ENCODE measurements at places on chromosomes 3 and 15.

- DNase-seq: no peak
Observed at GRCh38 chr3:189834462-189834861, 203.3 kb downstream of the TP63 start.

- DNase-seq: no peak
Observed at GRCh38 chr3:159583662-159584061, 405.0 kb upstream of the IL12A start.

DNA sequence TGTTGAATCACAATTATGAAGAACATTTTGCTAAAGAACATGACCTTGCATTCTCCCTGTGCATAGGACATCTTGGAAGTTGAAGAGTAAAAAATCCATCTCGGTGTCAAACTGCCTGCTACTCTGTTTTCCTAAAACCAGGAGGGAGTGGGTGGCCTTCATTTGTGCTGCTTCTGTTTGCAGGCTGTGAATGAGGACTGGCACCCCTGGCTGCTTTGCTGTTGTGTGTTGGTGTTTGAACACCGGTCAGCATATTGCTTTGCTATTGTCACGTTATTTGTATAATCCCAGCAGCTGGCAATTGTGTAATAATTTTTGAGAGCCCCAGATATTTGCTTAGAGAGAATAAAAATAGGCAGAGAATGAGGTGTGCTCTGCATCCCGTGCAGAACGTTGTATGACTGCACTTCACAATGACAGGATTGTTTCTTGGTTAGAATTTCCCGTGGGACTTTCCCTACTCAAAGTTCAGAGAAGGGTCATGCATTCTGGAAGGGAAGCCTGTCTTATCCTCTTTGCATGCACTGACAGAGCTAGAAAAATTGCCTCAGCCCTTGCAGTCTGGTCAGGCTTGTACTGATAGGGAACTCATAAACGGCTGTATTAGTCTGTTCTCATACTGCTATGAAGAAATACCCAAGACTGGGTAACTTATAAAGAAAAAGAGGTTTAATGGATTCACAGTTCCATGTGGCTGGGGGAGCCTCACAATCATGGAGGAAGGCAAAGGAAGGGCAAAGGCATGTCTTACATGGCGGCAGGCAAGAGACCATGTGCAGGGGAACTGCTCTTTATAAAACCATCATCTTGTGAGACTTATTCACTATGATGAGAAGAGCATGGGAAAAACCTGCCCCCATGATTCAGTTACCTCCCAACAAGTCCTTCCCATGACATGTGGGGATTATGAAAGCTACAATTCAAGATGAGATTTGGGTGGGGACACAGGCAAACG, 16.3 kb downstream of the SV2B start:
- peak; percentile 59 for DNase-seq

DNA sequence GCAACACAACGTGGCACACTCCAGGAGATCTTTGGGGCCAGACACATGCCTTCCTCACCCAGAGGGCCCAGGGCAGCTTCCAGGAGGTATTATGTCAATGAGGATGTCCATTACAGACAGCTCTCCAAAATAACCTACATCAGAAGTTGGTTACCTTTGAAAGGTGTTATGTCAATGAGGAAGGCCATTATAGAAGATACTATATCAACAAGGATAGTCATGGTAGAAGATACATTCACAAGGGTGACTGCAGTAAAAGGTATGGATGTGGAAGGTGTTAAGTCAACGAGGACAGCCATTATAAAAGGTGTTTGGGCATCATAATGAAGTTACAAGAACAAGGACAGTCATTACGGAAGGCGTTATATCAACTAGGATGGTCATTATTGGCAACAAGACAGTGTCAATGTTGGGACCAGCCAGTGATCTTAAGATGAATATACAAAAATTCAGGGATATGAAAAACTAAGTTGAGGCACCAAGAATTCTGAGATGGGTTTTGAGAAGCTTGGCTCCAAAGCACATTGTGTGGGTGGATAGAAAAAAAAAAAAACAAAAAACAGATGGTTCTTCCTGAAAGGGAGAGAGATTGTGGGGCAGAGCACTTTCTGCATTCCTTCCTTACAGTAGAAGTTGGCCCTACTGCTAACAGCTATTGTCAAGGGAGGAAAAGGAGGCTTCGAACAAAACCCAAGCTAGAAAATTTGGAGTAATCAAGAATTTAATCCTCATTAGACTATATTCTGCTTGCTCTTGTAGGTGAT, 11.2 kb downstream of the CDCP1 start:
- no peak for DNase-seq

DNA sequence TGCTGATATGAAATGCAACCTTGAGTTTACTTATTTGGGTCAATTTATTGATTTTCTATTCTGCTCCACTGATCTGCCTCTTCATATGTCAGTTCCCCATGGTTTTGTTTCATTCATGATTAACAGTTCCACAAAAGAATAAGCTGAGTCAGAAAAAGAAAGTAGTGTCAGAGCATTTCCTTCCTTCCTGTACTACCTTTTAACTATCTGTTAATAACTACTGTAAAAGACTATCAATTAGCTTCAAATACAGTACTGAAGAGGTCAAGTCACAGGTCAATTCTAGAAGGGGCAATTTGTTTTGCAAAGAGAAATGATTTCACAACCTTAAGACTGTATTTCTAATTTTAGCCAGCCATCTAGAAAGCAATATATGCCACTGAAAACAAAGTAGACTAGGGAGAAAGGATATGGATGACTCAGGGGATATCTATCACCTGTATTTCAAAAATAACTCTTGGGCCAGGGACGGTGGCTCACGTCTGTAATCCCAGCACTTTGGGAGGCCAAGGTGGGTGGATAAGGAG, 129.5 kb downstream of the TFDP2 start:
- no peak for DNase-seq

- DNase-seq: peak; percentile 32
Observed at GRCh38 chr3:168248383-168249204, 152.9 kb upstream of the GOLIM4 start.

- no peak for DNase-seq
Observed at GRCh38 chr15:85929786-85930185, 135.1 kb upstream of the KLHL25 start.

DNA sequence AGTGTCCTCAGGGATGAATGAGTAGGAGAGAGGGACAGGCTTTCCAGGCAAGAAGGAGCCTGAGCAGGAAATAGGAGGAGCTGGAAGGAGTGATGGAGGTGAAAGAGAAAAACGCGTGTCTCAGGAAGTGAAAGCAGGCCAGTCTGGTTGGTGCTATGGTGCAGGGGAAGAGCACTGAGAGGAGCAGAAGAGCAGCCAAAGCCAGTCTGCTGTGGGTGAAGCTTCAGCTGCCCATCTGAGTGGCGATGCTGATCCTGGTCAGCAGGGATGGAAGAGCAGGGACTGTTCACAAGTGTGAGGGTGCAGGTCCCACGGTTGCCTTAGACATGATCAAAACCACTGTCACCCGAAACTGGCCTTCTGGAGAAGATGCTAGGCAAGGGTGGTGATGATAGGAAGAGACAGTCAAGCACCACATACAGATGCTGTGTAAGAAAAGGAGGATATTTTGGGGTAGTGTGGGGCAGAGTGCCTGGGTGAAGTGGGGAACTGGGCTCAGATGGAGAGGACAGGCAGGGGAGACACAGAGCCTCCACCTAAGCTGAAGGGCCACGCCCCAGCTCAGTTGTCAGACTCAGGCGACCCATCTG, 5.5 kb upstream of the KY start:
- no peak for DNase-seq

DNA sequence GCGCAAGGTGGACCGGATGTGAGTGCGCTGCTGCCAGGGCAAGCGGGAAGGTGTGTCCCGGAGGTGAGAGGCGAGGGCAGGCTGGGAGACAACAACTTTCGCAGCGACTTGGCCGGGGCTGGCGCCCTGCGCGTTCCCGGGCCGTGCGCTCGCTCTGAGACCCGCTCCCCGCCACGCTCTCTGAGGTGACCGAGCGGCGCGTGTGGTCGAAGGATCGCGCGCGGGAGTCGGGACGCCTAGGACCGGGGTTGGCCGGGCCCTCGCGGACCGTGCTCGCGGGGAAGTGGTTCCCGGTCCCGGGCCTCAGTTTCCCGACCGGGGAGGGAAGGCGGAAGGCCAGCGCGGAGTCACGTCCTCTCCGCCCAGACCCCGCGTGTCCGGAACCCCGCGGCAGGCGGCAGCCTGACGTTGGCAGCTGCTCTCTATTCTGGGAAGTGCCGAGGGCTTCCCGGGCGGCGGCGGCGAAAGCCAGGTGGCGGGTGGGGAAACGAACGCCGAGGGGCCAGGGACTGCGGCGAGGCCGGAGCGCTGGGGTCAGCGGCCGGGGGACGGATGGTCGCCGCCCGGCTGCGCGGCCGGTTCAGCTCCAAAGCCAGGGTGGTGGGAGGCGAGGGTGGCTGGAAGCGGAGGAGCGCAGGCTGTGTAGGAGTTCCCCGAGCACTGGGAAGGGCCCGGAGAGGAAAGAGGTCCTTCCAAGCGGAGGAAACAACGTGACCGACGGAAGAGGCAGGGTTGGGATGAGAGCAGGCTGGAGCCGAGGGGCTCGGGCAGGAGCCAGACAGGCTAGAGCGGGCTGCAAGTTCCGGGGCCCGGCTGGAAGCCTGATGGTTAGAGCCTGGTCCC, 1.0 kb upstream of the IGF2BP2 start:
- peak; percentile 47 for DNase-seq

GRCh38 chr3:143119974-143120715, 574 bp downstream of the CHST2 start:
- DNase-seq: peak; percentile 30

DNA sequence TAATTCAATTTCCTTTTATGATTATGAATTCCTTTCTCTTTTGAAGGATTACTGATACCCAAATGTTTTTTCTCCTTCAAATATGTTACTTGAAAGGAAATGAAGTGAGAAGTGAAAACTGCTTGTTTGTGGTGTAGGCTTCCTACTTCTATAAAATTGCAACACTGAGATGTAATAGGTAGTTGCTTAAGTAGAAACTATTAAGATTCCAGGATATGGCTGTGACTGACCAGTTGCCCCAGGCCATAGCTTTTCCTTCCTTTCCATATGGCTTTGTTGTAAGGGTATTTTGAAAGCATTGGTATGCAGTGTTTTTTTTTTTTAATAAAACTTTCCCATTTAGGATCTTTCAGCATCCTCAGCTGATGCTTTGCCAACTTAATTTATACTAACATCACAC, 28.5 kb downstream of the DNAJC13 start:
- DNase-seq: peak; percentile 84

DNA sequence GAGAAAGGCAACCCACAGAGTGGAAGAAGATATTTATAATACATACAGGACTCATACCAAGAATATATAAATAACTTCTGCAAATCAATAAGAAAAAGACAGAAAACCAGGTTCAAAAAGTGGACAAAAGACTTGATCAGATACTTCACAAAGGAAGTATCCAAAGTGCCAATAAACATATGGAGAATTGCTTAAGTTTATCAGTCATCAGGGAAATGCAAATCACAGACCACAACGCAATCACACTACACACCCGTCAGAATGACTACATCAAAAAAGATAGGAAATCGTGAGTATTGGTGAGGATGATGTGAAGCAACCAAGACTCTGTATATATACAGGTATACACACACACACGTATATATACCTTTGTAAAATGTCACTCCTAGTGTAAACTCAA, 180.6 kb downstream of the FAM43A start:
- peak; percentile 72 for DNase-seq

GRCh38 chr3:60339304-60339703, 911.9 kb downstream of the FHIT start:
- no peak for DNase-seq

GRCh38 chr3:67678665-67679064, 24.3 kb upstream of the SUCLG2 start:
- no peak for DNase-seq

DNA sequence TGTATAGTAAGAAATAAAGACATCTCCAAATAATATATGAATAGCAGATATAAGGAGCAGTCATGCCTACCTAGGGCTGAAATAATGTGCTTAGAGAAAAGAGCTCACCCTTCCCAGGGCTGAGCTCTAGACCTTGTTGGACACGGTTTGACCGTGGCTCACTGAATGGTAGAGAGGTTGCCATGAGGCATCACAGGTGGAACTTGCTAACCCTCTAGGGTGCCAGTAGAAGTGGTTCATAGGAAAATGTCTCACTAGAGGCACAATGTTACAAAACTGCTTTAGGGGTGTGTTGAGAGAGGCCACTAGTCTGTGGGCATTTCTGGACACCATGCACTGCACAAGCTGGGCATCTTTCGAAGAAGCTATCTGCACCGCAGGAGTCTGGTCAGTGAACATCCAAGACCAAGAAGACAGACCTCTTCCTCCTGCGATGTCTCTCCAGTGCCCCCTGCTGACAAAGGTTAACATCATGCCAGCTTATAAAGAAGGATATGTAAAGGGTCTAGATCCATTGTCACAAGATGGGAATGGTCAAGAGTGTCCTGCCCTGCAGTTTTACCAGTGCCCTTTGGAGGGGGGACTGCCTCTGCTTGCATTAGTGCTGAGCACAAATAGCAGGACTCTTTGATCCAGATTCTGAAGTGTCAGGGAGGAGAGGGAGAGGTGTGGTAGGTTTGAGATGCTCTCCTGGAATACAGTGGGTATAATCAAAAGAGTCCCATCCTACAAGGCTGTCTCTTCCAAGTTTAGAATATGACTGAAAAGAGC, 266.8 kb downstream of the ZNF385D start:
- peak; percentile 13 for DNase-seq

- no peak for DNase-seq
Observed at GRCh38 chr15:98823616-98824015, 175.3 kb downstream of the IGF1R start.

- no peak for DNase-seq
Observed at GRCh38 chr3:145079436-145079835, 1081.5 kb downstream of the PLOD2 start.

DNA sequence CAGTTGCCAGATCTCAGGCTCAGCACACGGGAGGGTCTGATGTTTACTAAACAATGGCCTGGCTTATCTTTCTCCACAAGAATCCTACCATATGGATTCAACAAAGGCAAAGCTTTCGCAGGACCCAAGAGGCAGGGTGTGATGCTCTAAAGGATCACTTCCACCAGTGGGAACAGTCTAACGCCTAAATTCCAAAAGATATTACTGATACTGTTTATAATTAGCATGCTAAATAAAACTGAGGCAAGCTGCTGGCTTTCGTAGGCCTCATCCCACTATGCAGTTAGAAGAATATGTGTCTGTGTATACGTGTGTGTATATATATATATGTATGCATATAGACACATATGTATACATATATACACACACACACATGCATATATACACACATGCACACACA, 22.3 kb downstream of the RORA start:
- DNase-seq: no peak

- DNase-seq: no peak
Observed at GRCh38 chr15:53000409-53000808, 210.3 kb upstream of the ONECUT1 start.

- no peak for DNase-seq
Observed at GRCh38 chr3:179551349-179552105, 11.2 kb upstream of the ACTL6A start.

DNA sequence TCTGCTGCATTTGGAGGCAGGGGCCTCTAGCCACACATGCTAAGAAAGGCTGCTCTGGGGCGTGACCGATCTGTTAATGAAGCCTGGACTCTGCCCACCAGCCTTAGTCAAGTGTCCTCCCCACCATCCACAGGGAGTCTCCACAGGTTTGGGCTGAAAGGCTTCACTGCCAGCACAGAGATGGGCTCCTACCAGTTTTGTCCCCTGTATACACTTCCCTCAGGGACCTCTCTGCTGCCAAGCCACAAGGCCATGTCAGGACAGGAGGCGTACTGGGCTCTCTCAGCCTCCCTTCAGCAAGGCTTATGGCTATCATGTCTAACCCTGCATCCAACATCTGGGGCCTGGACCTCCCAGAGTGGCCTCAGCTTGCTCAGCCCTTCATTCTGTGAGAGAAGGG, 23.5 kb downstream of the KIF9 start:
- no peak for DNase-seq

All from suppressor macrophage treated with lipopolysaccharide for 4 hours (primary cell).